Stimulated activated CD4-positive, alpha-beta T cell treated with anti-CD3 and anti-CD28 coated beads, Interleukin-15, amount 100 ng/mL, for 1 hour (primary cell): ENCODE measurements at places on chromosomes 7 and 10.

GRCh38 chr10:109957092-109957797 lies 33.9 kb upstream of the XPNPEP1 start:
- no peak for DNase-seq

DNA sequence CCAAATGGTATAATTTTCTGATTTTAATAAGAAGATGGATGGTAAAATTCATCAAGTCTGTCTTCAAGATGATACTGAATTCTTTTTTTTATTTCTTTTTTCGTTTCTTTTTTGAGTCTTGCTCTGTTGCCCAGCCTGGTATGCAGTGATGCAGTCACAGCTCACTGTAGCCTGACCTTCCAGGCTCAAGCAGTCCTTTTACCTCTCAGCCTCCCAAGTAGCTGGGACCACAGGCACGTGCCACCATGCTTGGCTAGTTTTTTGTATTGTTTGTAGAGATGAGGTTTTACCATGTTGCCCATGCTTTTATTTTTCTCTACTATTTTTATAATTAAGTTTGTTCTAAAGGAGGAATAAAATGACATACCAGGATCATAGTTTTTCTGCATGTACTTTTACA lies 52.1 kb upstream of the HELLS start:
- no peak for DNase-seq

DNA sequence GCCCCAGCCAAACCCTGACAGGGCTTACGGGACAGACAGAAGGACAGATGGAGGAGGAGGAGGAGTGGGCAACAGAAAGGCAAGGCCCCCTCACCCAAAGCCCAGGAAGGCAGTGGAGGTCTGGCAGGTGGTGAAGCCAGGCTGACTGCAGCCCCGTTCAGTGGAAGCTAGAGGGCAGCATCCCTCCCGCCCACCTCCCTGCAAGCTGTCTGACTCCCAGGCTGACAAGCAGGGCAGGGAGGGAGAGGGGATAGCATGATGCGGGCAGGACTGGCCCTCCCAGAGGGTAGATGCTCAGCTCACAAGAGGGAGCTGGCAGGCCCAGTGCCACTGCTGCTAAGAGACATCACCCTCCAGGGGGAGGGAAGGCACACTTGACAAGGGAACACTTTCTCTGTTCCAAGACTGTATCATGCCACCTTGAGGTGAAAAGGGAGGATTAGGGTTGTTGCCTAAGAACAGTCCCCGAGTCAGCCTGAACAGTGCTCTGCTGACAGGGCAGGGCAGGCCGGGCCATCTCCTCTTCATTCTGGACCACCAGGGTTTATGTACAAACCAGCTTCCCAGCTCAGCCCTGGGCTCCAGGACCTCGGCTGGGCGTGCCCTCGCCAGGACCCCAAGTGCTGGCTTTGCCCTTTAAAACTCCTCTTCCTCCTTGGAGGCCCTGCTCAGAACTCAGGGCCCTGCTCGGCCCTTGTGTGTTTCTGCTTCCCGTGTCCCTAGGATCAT lies 61.8 kb downstream of the RASGEF1A start:
- peak; percentile 40 for DNase-seq

GRCh38 chr10:71332466-71332865 lies 13.4 kb downstream of the SLC29A3 start:
- no peak for DNase-seq

DNA sequence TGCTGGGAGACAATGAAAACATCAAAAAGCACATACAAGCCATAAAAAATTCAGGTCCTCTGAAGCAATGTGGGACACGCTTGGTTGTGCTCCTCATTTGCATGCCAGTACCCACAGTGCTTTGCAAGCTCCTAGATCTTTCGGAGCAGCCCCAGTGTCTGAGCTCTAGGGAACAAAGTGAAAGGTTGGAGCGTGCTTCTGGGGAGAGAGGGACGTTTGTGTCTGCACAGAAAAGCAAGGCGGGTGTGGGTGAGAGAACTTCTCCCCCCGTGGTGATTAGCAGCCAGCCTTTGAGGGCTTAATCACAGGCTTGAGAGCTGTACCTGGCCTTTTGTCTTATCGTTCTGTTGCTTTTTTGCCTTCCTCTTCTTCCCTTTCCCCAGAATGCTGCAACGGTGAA lies 76.7 kb upstream of the HABP2 start:
- no peak for DNase-seq
